ENCODE measurements at places on chromosomes 5 and 9. TPM values are rescaled to one million over a fixed set of nuclear protein-coding genes. Genes with fewer than 3 reads are reported as not detected.

GRCh38 chr5:78829811-78830527 is 155.1 kb downstream of the ARSB start:
- DNase-seq, result no peak

DNA sequence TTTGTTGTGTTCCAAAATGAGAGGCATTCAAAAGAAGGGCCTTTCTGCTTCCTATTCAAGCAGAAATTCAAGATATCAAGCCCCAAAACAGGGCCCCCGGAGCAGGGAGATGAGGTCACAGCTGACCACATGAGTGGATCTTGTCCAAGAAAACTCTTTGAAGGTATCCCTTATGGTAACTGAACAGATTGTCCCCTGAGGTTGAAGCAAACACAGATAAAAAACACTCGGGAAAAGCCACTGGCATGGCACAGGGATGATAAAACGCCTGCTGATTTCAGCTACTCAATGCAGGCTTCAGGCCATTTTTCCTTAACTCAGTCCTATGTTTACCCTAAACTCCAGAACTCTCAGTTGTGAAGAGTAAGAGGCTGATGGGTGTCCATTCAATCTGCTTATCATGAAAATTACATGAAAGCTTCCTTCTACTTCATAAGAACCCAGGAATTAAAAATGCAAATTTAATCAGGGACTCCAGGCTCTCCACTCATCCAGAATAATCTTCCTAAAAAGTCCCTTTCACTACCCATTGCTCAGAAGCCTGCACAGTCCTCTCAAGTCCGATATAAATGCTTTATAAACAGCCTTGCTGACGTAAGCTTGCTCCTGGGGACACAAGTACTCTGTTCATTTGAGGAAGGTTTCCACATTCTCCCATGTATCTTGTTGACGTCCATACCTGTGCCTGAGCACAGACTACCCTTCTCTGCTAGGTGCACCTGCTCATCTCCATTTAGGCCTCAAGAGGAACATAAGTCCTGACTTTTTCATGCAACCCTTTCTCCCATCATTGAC is 35.9 kb upstream of the SLC1A3 start:
- no peak for DNase-seq

DNA sequence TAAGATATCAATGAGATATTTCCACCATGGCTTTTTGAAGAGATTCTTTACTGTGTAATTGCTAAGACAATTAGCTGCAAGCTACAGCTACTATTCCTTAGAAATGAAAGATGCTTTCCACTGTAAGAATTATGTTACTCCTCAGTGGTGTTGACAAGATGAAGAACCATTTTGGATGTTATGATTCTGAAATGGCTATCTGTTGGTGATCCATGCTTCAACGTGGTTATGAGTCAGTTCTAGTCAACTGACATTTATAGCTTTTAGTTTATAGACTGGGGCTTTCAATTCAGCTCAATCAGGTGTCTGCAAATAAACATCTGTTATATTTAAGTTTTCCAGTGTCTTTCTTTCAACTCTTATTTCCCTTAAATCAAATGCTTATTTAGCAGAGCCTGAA is 93.7 kb downstream of the SGCD start:
- no peak for DNase-seq

The ELOVL7 gene
- not detected for total RNA-seq

DNA sequence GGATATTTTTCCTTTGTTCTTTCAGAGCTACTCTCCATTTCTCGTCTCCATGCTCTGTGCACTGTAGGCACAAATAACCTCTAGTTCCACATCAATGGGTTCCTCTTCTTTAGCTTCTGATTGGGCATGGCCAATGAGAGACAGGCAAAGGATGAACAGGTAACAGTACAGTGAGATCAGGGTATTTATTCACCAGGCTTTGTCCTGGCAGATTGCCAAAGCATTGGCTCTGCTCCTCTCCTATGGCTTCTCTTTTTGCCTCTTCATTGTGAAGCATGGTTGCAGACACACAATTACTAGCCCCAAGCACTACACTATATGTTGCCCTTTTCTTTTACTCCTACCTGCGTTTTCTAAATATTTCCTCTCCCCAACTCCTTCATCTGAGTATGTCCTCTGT is 215.1 kb upstream of the ARRDC3 start:
- no peak for DNase-seq

- DNase-seq, result no peak
These were observed 72.0 kb upstream of the ENTREP1 start for GRCh38 chr9:69253057-69253456.

- no peak for DNase-seq
These were observed 9.7 kb downstream of the PTGER4 start for GRCh38 chr5:40689438-40689837.

- DNase-seq, result no peak
These were observed 57.7 kb downstream of the SMARCA2 start for GRCh38 chr9:2072752-2073405.

The LURAP1L gene
- not detected for total RNA-seq

- no peak for DNase-seq
These were observed 18.3 kb upstream of the TEK start for GRCh38 chr9:27090711-27091110.

The LOX gene
- total RNA-seq, result not detected

DNA sequence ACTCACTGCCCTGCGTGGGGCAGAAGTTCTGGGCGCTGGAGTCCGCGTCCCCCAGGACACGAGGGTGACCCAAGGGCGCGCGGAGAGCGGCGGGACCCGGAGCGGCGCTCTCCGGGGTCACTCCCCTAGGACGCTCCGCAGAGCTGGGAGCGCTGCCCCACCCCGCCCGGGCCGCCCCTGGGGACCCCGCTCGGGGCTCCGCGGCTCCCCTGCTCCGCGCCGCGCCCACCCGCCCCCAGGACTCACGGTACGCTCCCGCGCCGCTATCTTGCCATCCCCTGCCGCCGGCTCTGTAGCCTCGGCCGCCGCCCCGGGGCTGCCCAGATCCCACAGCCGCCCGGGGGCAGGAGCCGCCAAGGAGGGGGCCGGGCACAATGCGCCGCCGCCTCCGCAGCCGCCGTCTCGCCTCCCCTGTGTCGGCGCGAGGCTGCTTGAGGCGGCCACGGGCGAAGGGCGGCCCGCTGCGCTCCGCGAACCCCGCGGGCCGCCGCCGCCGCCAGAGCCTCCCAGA is 303 bp downstream of the LIFR start:
- DNase-seq, result no peak

GRCh38 chr9:122029898-122030297 is 63.2 kb downstream of the TTLL11 start:
- no peak for DNase-seq

GRCh38 chr5:4356201-4356600 is 760.6 kb downstream of the IRX1 start:
- DNase-seq, result no peak

GRCh38 chr5:139911425-139912120 is 116.0 kb downstream of the PSD2 start:
- no peak for DNase-seq

DNA sequence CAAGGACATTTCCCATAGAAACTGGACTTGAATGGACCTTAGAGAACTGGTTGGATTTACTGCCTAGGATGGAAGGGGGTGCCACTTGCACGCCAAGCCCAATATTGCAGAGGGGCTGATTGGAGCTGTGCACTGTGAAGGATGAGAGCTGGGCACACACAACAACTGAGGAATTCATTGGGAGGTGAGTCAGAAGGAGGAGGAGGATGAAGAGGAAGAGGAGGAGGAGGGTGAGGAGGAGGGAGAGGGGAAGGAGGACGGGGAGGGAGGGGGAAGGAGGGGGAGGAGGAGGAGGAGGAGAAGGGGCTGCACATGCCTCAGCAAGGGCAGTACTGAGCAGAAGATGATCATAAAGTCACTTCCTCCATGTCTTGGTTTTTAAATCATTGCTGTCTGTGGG is 5.7 kb upstream of the ICE1 start:
- DNase-seq, result no peak

GRCh38 chr5:148443998-148444397 is 60.2 kb downstream of the FBXO38 start:
- peak; percentile 63 for DNase-seq

DNA sequence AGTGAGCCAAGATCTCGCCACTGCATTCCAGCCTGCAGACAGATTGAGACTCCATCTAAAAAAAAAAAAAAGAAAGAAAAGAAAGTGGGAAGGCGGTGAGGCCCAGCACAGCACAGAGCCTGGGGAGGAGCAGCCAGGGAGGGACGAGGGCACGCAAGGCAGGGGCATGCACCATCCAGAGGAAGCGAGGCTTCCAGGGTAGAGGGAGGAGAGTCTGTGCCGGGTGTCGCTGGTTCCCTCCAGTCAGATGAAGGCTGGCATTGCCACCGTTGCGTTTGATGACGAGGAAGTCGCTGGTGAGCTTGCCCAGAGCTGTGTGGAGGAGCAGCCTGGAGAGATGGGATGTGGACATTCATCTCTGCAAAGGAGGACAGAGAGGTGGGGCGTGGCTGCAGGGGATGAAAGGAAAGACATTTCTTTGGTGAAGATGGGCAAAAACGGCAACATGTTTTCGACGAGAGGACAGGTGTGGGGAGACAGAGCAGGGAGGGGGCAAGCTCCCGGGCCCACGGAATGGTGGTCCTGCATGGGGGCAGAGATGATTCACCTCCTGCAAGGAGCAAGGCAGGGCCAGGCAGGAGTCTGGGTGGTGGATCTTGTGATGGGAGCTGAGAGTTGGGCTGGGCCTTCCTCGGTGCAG is 18.6 kb upstream of the OLFM1 start:
- no peak for DNase-seq

GRCh38 chr9:534886-535285 is 306.6 kb upstream of the DMRT1 start:
- no peak for DNase-seq

GRCh38 chr5:172455511-172456061 is 1.3 kb upstream of the SH3PXD2B start:
- DNase-seq, result no peak

GRCh38 chr9:85212209-85212608 is 529.5 kb downstream of the AGTPBP1 start:
- no peak for DNase-seq
